ENCODE measurements at places on chromosomes 1 and 21. TPM values are rescaled to one million over a fixed set of nuclear protein-coding genes. Genes with fewer than 3 reads are reported as not detected.

GRCh38 chr1:12327566-12327965, 97.7 kb downstream of the VPS13D start:
- H3K36me3 ChIP-seq, result peaks cover 30% of the 10 kb centered on the region
- no peak overlapping the region for H3K27ac ChIP-seq
- H3K4me3 ChIP-seq, result no peak overlapping the region
- H3K27me3 ChIP-seq, result no peaks in the 10 kb centered on the region

DNA sequence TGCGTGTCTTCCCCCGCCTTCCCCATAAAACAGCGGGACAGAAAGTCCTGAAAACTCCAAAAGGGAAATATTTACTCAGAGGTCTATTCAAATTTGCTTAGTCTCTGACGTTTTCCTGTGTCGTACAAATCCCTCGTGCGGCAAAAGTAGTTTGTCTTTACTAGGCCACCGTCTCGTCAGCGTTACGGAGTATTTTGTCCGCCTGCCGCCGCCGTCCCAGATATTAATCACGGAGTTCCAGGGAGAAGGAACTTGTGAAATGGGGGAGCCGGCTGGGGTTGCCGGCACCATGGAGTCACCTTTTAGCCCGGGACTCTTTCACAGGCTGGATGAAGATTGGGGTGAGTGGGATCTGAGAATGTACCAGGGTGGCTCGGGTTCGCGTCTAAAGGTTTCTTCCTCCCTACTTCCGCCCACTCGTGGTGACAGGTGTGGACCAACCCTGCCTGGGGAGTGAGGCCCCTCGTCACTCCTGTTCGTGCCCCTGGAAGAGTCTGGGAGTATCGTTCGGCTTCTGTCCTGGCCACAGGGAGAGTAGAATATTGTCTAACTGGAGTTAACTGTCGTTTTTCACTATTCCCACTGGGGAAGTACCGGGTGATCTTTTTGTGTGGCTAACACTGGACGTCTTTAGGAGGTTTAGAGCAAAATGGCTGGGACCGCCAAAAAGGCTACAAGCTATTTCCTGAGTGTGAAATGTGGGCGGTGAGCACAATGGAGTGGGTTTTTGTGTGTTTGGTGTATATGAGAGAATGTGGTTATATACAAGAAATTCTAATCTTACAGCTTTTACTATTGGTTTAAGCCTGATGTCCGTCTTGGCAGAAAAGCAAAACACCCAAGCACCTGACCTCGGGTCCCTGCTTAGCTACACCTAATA, at the start of gene ATF6:
ATF6 (plus strand) TSS at position 219 of the 880 bp plus-strand sequence; CDS start at position 260, 41 bp downstream.
- H3K4me3 ChIP-seq, result peak within 1 kb of the TSS; percentile 66
- no peaks in the 10 kb centered on the region for H3K27me3 ChIP-seq
- peak within 1 kb of the TSS; percentile 68 for H3K27ac ChIP-seq
- H3K36me3 ChIP-seq, result no peaks in the 10 kb centered on the region
- DNase-seq, result peak; percentile 85

- no peaks in the 10 kb centered on the region for H3K27me3 ChIP-seq
- no peak overlapping the region for H3K4me3 ChIP-seq
- H3K36me3 ChIP-seq, result peaks cover 49% of the 10 kb centered on the region
- peaks cover 28% of the 10 kb centered on the region for H3K4me1 ChIP-seq
- H3K27ac ChIP-seq, result 0 out of 2 replicates have a peak overlapping the region, but pooled peaks have one; percentile 35
Observed at GRCh38 chr21:26834181-26834905, 10.9 kb downstream of the ADAMTS1 start.

- no peak overlapping the region for H3K4me3 ChIP-seq
- H3K36me3 ChIP-seq, result no peaks in the 10 kb centered on the region
- H3K4me1 ChIP-seq, result peaks cover 5% of the 10 kb centered on the region
- no peak for DNase-seq
- H3K27me3 ChIP-seq, result no peaks in the 10 kb centered on the region
- no peak overlapping the region for H3K27ac ChIP-seq
Observed at GRCh38 chr1:101137144-101138126, 99.4 kb upstream of the S1PR1 start.

GRCh38 chr1:116373431-116374352, 648 bp downstream of the ATP1A1 start:
- H3K4me3 ChIP-seq, result peak overlapping the region; percentile 71
- peaks cover 5% of the 10 kb centered on the region for H3K27me3 ChIP-seq
- peaks cover 51% of the 10 kb centered on the region for H3K4me1 ChIP-seq
- H3K36me3 ChIP-seq, result no peaks in the 10 kb centered on the region

DNA sequence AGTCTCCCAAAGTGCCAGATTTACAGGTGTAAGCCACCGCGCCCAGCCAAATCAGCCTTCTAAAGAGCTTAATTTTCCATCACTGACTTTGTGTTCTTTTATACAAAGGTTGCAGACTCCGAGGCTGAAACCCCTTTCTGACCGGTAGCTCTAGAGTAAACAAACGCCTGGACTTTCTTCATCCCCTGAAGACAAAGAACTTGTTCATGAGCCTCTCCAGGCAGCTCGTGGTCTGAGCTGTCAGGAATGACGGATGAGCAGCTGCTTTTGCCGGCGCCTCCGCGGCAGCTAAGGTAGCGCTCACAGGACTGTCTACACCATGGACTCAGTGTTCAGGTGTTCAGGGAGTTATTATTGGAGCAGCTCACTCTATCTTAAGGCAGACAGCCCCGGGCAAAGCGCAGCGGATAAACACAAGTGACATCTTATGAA, 128.5 kb upstream of the ERRFI1 start:
- no peaks in the 10 kb centered on the region for H3K27me3 ChIP-seq
- H3K4me1 ChIP-seq, result peaks cover 19% of the 10 kb centered on the region
- H3K4me3 ChIP-seq, result no peak overlapping the region
- H3K36me3 ChIP-seq, result no peaks in the 10 kb centered on the region
- no peak overlapping the region for H3K27ac ChIP-seq

GRCh38 chr1:115647507-115647906, 5.7 kb downstream of the VANGL1 start:
- peaks cover 19% of the 10 kb centered on the region for H3K4me1 ChIP-seq
- H3K36me3 ChIP-seq, result peaks cover 19% of the 10 kb centered on the region
- DNase-seq, result no peak
- H3K4me3 ChIP-seq, result no peak overlapping the region

GRCh38 chr1:245054105-245054504, 100.7 kb upstream of the KIF26B start:
- H3K4me3 ChIP-seq, result no peak overlapping the region
- DNase-seq, result no peak
- H3K27ac ChIP-seq, result no peak overlapping the region
- H3K36me3 ChIP-seq, result no peaks in the 10 kb centered on the region

DNA sequence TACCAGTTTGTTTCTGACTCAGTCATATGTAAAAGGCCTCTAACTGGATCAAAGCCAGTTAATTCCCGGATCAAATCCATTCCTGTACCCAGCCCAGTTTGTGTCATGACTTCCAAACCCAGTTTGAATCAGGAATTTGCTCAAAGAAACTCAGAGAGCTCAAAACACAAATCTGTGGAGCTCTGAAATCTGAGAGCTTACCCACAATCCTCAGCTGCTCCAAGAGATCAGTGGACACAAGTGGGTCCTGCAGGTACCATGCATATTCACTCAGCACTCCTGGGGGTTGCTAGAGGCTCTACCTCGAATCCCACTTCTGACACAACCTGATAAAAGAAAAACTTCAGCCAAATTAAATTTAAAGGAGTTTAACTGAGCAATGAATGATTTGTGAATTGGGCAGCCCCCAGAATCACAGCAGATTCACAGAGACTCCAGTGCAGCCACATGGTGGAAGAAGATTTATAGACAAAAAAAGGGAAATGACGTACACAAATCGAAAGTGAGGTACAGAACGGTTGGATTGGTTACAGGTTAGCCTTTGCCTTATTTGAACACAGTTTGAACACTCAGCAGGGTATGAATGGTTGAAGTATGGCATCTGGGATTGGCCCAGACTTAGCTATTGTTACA, 11.9 kb upstream of the MRPL55 start:
- no peaks in the 10 kb centered on the region for H3K36me3 ChIP-seq
- H3K27ac ChIP-seq, result no peak overlapping the region
- DNase-seq, result no peak
- H3K4me3 ChIP-seq, result no peak overlapping the region
- H3K4me1 ChIP-seq, result no peaks in the 10 kb centered on the region

GRCh38 chr1:42747125-42747524, 7.1 kb upstream of the CLDN19 start:
- H3K4me1 ChIP-seq, result no peaks in the 10 kb centered on the region
- H3K27ac ChIP-seq, result no peak overlapping the region
- peaks cover 57% of the 10 kb centered on the region for H3K36me3 ChIP-seq
- DNase-seq, result peak; percentile 23
- H3K4me3 ChIP-seq, result no peak overlapping the region
- H3K27me3 ChIP-seq, result no peaks in the 10 kb centered on the region

- peaks cover 36% of the 10 kb centered on the region for H3K4me1 ChIP-seq
- no peak overlapping the region for H3K4me3 ChIP-seq
- H3K27ac ChIP-seq, result no peak overlapping the region
- no peaks in the 10 kb centered on the region for H3K27me3 ChIP-seq
- peak; percentile 21 for DNase-seq
Observed at GRCh38 chr1:118113261-118113660, 71.8 kb downstream of the SPAG17 start.

- no peaks in the 10 kb centered on the region for H3K36me3 ChIP-seq
- DNase-seq, result no peak
- no peaks in the 10 kb centered on the region for H3K27me3 ChIP-seq
- no peaks in the 10 kb centered on the region for H3K4me1 ChIP-seq
Observed at GRCh38 chr1:2810281-2810680, 8.8 kb upstream of the TTC34 start.

- no peaks in the 10 kb centered on the region for H3K36me3 ChIP-seq
- DNase-seq, result no peak
- H3K4me1 ChIP-seq, result no peaks in the 10 kb centered on the region
- no peak overlapping the region for H3K27ac ChIP-seq
Observed at GRCh38 chr1:81590171-81590570, 210.6 kb upstream of the ADGRL2 start.

DNA sequence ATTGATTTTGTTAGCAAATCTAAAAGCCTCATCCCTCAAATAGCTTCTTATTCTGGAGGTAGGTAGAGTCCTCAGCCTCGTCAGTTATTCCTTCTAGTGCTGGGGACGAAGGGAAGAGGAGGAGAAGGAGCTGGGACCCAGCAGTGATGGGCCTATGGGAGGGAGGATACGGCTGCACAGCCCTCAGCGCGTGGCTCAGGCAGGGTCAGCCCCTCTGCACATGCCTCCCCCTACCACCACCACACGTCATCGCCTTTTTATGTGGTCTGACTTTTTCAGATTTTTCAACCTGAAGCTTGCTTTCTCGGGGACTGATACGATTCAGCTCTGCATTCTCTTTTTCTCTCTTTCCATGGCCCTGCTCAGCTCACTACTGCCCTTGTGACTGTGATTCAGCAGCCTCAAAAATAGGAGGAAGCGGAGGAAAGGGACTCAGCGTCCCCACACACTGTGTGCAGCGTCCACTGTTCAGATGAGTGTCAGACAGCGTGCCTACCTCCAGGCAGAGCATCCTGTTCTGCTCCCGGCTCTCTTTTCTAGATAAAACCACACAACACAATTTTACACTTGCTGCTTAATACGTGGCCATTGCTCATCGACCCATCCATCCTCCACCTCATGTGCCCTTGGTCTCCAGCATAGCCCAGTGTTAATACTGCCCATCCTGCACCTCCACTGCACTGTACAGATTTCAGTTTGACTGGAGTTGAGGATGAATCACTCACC, 827 bp downstream of the OR2B11 start:
- no peak overlapping the region for H3K27ac ChIP-seq
- no peaks in the 10 kb centered on the region for H3K36me3 ChIP-seq
- H3K27me3 ChIP-seq, result no peaks in the 10 kb centered on the region
- no peaks in the 10 kb centered on the region for H3K4me1 ChIP-seq
- DNase-seq, result no peak

DNA sequence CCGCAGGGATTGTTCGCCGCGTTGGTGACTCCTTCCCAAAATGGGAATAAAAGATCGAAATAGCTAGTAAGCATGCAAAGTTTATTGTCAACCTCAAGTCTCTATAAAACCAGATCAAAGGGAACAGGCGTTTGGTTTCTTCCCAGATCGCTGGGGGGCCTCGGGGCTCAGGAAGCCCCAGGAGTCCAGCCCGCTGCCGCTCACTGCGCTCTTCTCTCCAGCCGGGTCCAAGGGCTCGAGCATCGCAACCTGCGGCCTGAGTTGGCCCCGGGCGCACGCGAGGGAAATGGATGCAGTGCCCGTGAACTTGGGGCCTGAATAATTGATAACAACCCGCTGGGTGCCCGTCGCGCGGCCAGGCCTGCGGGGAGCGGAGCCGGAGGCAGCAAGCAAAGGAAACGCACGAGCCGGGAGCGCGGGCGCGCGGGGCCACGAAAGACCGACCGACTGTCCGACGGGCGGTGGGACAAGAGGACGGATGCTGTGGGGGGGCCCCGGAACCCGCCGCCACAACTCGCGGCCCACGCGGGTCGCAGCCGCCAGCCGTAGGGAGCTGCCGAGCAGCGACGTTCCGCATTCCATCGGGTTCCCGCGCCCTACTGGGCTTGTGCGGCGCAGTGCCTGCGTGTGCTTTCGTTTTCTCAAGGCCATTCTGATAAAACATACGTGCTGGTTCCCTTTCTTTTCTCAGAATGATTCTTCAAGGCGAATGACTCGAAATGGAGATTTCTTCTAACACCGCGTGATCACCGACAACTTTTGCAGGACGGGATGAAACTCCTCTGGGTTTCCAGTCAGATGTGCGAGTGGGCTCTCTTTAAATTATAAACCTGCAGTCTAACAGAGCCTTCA, 14.0 kb upstream of the ALX3 start:
- H3K27me3 ChIP-seq, result peaks cover 48% of the 10 kb centered on the region
- no peak overlapping the region for H3K4me3 ChIP-seq
- DNase-seq, result no peak
- H3K4me1 ChIP-seq, result no peaks in the 10 kb centered on the region
- no peaks in the 10 kb centered on the region for H3K36me3 ChIP-seq
- no peak overlapping the region for H3K27ac ChIP-seq

DNA sequence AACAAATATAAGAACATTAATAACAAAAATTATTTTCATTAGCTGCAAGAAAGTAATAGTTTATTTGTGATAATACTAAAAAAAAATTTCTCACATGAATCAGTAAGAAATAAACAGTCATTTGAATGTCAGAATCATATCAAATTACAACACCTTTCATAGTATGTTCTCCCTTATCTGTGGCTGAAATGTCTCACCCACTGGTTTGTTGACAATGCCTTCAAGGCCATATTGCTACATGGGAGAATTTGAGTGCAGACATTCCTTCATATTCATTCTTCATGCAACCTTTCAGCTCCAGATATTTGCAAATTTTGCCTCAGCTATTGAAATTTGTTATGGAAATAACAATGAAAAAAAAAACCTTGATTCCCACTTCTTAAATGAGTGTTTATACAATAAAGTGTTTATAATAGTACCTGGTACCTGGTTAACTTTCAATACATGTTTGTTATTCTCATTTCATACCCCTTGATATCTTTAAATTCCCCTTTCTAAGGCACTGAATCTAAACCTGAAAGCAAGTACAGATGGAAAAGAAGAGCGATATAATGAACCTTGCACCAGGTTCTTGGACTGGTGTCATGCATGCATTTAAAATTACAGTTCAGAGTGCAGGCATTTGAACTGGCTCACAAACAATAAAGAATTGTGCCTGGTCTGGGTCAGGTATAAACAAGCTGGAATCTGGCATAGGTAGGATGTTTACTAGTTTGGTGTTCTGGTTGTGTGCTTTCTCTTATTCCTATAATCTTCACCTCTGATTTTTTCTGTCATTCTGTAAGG, 242.2 kb upstream of the ADGRL2 start:
- H3K27me3 ChIP-seq, result 0 out of 2 replicates have a peak, but pooled peaks cover 2% of the 10 kb centered on the region
- H3K4me3 ChIP-seq, result no peak overlapping the region
- no peak overlapping the region for H3K27ac ChIP-seq

Gene SEMA4A
- 1.8 TPM for total RNA-seq

Gene INSRR
- not detected for total RNA-seq

Gene FNDC5
- total RNA-seq, result 0.84 TPM

Gene LRRC38
- not detected for total RNA-seq

Gene GLIS1
- total RNA-seq, result 2.6 TPM

Gene GUK1
- 334 TPM for total RNA-seq

Gene CLCNKA
- total RNA-seq, result not detected

Gene ARHGEF10L
- total RNA-seq, result 12.8 TPM

Gene THEM5
- total RNA-seq, result not detected
